ENCODE measurements at places on chromosomes 3 and 15.

GRCh38 chr15:73075160-73075859, 23.0 kb downstream of the NEO1 start:
- DNase-seq = no peak

GRCh38 chr15:90674476-90674875, 42.7 kb upstream of the BLM start:
- DNase-seq = no peak

DNA sequence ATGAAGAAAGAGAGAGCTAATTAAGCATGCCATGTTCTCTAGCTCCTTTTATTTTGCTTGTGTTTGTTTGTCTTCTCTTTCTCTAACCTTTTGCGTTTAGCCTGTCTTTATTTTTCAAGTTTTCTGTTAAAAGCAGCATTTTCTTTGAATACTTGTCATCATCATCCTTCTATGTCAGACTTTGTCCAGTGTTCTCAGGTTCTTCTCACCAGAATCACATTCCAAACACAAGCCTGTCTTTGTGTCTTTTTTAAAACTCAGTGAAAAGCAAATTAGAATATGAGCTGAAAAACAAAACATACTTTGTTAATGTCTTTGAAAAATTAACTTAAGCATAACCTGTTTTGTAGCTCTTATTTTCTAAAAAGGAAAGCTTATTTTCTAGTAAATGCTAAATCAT, 62.4 kb downstream of the LEKR1 start:
- DNase-seq = no peak

DNA sequence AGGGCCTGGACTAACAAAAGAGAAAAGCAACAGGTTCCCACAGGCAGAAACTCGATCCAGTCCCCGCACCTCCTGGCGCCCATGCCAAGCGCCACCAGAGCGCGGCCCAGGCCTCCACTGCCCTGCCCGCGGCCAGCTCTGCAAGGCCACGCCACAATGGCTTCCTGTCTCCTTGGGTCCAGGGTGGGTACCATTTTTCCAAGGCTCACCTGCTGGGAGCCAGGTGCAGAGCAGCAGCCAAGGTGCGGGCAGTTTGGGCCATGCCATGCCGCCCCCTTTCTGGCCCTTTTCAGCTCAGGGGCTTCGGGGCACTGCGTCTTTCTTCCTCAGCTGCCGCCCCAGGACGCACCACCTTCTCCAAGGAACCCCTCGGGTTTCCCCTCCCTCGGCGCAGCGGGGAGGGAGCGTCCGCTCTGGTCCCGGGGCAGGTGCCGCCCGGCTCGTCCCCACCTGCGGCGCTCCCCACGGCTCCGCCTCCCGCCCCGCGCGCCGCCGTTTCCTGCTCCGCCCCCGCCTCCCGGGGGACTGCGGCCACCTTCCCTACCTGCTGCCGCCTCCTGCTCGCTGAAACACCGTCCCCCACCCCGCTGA, at the start of gene ILDR1:
ILDR1 (minus strand) TSS at position 437 of the 591 bp plus-strand sequence; CDS start at position 267, 170 bp downstream.
- peak; percentile 40 for DNase-seq

GRCh38 chr3:126057936-126058335, 26.0 kb downstream of the SLC41A3 start:
- DNase-seq = no peak

GRCh38 chr3:78277220-78277619, 1237.3 kb downstream of the ROBO2 start:
- DNase-seq = no peak

- no peak for DNase-seq
These were observed 222.0 kb upstream of the GAP43 start for GRCh38 chr3:115401298-115401697.

- DNase-seq = no peak
These were observed 589.6 kb downstream of the PDCD6IP start for GRCh38 chr3:34387826-34388564.

DNA sequence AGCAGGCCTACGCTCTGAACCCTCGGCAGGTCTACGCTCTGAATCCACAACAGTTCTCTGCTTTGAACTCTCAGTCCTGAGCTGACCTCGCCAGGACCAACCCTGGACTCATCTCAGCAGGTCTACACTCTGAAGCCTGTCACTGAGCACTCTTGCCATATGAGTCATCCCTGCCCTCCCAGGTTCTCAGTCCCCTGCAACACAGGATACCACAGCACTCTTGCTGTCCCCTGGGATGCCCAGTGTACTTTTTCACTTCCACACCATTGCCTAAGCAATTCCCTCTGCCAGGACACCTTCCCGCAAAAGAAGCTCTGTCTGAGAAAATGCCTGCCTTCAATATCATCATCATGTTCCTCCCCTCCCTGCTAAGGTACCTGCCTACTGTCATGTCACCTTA, 42.0 kb downstream of the NUP210 start:
- no peak for DNase-seq

DNA sequence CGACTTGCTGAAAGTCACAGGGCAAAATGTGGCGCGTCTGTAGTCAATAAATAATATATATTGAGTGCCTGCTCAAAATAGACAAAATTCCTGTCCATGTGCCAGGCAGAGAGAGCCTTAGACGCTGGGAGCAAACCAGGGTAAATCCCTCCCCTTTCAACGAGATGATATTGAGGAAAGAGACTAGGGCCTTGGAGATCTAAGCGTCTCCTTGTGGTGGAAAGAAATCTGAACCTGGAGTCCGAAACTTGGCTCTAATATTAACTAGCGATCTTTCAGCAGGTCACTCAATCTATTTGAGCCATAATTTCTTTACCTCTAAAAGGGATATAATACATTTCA, 348 bp upstream of the DPP8 start:
- no peak for DNase-seq

GRCh38 chr15:90154861-90155626, 46.1 kb upstream of the SEMA4B start:
- DNase-seq = no peak

- DNase-seq = no peak
These were observed 14.7 kb upstream of the KLF13 start for GRCh38 chr15:31311735-31312619.

- no peak for DNase-seq
These were observed 72.7 kb downstream of the HMG20A start for GRCh38 chr15:77493324-77493907.

- no peak for DNase-seq
These were observed 24.6 kb downstream of the EBLN2 start for GRCh38 chr3:73086071-73086494.

GRCh38 chr3:132625613-132626012, 28.5 kb downstream of the ACKR4 start:
- DNase-seq = no peak

- DNase-seq = no peak
These were observed 106.3 kb downstream of the CADPS start for GRCh38 chr3:62768896-62769295.

DNA sequence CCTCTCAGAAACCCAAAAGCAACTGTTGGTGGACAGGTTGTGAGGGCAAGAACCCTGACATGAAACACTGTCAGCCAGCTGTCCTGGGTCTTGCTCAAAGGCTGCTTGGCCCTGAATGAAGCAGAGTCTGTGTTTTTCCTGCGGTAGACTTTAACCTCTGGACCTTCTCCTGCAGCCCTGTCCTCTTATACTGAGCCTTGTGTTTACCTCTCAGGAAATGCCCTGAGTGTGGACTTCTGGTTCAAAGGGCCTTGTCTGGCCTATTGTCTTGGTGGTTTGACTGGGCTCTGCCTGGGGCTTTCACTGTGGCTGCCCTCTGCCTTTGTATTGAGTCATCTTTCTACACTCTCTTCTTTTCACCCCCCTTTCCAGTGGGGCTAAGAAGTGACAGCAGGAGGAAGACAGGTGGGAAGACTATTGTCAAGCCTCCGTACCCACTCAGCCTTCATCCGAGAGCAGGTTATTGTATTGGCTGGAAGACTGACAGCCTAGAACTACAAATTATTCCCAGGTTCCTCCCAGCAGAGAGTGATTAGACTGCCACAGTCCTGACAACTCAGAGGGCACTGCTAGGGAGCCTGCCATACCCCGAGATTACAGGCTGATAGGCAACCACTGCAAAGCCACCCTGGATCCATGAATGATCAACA, 3.5 kb downstream of the SEC13 start:
- no peak for DNase-seq

DNA sequence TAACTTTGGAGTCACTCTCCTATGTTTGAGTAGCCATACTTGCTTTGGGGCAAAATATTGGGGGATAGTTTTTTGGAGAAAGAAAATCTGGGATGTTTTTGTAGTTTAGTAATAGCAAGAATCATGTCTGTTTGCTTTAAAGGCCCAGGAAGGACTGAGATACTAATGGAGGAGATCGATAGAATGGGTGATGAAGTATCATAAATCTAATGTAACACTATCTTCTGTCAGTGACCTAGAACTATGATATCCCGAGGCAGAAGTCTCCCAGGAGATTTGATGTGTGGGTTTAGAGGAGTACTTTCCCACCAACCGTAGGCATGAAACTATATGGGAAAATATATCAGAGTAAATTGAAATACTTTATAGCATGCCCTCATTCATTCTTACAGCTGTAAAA, 21.0 kb upstream of the NFKBIZ start:
- no peak for DNase-seq

- no peak for DNase-seq
These were observed 256.0 kb upstream of the TRIM42 start for GRCh38 chr3:140421884-140422283.
